ENCODE measurements at places on chromosomes 1 and 21.

DNA sequence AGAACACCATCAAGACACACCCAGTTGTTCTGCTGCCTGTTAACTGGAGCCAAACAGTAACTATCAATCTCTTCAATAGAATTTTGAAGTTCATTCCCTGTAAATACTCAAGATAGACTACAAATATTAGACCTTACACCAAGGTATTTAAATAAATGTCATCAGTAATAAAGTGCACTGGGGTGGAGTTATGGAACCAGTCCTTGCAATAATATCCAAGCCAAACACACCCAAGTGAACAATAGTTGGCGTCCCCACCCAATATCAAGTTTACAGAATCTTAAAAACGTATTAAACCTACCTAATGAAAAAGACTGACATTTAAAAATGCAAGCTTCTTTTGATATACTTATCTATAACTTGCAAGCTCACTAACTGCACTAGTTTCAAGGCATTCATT, 2.7 kb downstream of the SERBP1 start:
- no peak for DNase-seq

DNA sequence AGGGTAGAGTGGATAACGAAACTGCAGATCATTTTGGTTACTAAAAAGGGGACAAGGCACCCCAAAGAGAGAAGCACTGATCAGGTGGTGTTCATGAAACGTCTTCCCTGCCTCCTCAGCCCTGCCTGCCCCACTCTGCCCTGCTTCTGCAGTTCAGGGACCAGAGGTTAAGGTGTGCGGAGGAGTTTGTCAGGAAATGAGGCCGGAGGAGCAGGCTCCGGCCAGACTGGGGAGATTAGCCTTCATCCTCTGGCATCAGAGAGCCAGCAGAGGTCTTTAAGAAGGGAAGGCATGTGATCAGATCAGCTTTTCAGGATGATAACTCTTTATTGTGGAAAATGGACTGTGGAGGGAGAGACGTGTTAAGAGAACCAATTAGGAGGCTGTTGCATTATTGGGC, 291.9 kb upstream of the NR5A2 start:
- DNase-seq: no peak

DNA sequence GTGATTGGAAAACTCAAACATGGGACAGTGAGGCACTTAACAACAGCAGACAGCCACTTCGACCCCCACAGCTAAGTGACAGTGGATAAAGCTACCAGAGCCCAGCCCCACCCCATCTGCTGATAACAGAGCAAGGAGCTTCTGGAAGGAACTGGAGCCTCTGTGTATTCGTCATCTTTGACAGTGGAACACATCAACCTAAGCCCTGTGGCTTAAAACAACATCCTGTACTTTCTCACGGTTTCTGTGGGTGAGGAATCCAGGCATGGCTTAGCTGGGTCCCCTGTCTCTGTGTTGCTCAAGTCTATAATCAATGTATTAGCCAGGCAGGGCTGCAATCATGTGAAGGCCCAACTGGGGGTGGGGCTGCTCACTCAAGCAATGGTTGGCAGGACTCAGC, 18.4 kb upstream of the SIPA1L2 start:
- no peak for DNase-seq

GRCh38 chr1:209150114-209150513, 433.4 kb upstream of the CAMK1G start:
- no peak for DNase-seq

DNA sequence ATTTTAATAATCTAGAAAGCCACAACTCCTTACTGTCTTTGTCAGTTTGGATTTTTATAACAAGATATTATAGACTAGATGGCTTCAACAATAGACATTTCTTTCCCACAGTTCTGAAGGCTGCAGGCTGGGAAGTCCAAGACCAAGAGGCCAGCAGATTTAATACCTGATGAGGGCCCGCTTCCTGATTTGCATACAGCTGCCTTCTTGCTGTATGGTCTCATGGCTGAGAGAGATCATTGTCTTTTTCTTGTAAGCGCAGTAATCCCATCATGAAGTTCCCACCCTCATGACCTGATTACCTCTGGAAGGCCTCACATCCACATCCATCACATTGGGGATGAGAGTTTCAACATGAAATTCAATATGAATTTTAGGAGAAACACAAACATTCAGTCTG, 9.8 kb downstream of the RPS6KC1 start:
- DNase-seq: no peak

- DNase-seq: no peak
These were observed 3.7 kb upstream of the MROH9 start for GRCh38 chr1:170931650-170932049.

DNA sequence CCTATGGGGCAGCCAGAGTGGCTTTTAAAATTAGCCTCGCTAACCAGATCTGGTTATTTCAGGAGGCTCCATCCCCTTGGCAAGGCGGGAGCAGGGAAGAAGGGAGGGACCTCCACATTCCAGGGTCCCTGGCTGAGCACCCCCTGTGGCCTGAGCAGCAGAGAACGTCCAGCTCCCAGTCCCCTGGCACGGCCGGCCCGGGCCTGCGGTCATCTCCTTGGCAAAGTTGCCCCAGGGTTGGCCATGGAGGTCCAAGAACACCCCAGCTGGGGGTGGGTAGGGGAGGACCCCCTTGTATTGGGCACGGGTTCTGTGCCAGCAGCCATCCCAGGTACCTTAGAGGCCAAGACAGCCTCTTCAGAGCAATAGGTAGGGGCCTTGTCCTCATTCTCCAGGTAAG, 75.9 kb downstream of the RAP1GAP start:
- DNase-seq: no peak

GRCh38 chr1:210525716-210526454, 197.2 kb downstream of the HHAT start:
- DNase-seq: no peak

- DNase-seq: no peak
These were observed 144.8 kb downstream of the USP25 start for GRCh38 chr21:15874615-15875014.

- no peak for DNase-seq
These were observed 415.6 kb upstream of the KAZN start for GRCh38 chr1:14182856-14183255.

DNA sequence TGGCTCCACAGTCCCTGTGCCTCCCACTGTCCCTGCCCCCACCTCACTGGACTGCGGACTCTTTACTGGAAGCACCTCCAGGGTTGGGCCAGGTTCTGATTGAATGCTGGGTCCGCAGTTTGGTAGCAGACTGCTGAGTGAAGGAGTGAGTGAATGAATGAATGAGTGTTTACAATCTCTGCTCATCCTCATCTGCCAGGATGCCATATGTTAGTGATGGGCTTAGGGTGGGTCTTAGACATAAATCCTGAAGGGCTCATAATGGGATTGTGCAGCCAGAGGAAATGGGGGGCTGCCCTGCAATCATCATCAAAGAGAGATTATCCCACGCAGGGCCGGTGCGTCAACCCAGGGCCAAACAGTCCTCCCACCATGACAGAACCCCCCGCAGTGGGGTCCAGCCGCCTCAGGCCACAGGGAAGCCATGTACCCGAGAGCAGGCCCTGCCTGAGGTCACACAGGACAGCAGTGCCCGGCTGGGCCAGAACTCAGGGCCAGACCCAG, 26.1 kb downstream of the SLC1A7 start:
- no peak for DNase-seq

DNA sequence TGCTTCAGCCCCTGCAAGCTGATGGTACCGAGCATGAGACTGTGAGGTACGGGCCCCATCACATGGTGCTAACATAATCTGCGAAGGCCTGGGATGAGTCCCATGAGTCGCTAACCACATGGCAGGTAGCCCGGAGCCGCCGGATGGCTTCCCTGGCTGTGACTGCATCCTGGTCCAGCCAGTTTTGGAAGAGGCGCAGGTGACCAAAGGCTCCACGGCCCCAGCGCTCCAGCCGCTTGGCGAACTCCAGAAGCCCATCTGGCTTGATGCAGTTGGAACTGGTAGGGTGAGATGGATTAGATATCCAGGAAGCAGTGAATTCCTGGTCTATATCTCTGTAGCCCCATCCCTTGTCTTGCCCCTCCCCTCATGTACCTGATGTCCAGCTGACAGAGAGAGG, 24.6 kb downstream of the LRRC41 start:
- DNase-seq: no peak

- peak; percentile 87 for DNase-seq
These were observed at the start of gene FMN2 for GRCh38 chr1:240091614-240092300. TSS of gene FMN2 (plus strand) at chr1:240091883. CDS start at chr1:240092110, 227 bp downstream.

- DNase-seq: no peak
These were observed 3.7 kb downstream of the ST3GAL3 start for GRCh38 chr1:43711049-43711448.

- DNase-seq: no peak
These were observed 105.5 kb downstream of the NUF2 start for GRCh38 chr1:163427279-163427678.

GRCh38 chr1:16338961-16339360, 13.3 kb downstream of the FBXO42 start:
- no peak for DNase-seq

GRCh38 chr1:36941316-36941978, 92.9 kb downstream of the GRIK3 start:
- DNase-seq: no peak

GRCh38 chr21:42089093-42089631, 18.0 kb downstream of the UMODL1 start:
- no peak for DNase-seq

DNA sequence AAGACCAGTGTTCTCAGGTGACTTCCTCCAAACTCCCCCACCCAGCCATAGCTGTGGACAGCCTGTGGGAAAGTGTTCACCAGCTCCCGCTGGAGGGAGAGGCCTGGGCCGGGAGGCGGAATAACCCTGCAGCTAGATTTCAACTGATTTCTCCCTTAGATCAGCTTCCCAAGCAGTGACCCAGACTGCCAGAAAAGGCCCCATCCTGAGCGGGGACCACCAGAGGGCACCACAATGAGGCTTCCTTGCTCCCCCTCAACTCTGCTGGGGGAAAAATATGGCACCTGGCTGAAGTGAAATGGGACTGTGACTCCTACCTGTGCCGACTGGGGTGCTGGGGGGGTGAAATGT, 50.8 kb downstream of the RHBG start:
- DNase-seq: no peak
